Putamen (tissue), 1 donor: ENCODE measurements at places on chromosomes 6 and 20.

DNA sequence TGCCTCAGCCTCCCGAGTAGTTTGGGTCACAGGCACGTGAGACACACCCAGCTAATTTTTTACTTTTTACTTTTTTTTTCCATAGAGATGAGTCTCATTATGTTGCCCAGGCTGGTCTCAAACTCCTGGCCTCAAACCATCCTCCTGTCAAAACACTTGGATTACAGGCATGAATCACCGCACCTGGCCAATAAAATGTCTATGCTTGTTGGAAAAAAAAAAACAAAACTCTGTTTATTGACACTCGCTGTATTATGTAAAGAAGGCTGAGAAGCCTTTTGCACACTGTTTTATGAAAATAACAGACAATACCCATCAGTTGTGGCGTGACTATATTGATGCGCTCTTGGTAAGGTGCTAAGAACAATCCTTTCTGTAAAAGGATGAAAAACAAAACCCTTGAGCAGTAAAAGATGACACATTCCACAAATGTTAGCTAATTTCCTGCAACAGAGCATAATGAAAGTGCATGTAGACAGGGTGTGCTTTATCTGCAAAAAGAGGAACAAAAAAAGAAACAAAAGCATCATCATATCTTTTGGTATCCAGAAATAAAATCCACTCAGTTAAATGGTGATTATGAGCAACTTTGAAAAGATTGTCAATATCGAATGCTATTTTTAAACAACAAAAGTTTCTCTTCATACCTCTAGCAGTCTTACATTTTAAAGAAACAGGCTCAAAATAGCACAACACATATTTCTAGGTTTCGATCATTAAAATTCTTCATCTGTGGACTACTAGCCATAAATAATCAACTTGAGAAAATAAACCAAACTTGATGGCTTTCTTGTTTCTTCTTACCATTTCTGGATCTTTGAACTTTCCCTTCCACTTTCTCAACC lies 108.3 kb upstream of the PHACTR1 start:
- no peak for DNase-seq

DNA sequence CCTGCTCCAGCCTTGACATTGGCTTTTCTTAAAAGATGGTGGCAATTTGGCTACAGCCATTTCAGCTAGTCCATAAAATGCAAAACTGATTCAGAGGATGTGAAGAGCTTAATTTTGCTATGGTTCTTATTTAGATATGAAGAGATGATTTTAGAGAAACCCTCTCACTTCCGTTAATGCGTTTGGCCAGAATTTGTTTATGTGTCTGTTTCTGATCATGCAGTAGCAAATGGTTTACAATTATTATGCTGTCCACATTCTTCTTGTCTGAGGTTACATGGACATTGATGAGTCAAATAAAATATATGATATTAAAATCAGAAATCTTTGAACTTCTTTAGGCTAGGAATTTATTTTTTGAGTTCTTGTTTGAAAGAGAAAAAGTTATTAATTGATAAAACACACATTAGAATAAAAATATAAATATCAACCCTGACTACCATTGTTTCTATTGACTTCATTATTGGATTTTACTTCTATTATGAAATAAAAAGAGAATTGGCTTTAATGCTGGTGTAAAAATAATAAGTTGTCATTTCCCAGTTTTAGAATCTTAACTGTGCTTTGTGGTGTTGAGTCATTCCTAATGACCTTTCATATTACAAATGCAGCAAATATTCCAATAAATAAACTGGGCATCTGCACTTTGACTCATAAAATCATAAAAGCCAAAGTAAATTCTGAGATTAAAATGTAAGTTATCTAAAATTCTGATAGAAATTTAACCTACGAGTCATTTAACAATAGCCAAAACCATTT lies 1286.0 kb upstream of the GJE1 start:
- no peak for DNase-seq

DNA sequence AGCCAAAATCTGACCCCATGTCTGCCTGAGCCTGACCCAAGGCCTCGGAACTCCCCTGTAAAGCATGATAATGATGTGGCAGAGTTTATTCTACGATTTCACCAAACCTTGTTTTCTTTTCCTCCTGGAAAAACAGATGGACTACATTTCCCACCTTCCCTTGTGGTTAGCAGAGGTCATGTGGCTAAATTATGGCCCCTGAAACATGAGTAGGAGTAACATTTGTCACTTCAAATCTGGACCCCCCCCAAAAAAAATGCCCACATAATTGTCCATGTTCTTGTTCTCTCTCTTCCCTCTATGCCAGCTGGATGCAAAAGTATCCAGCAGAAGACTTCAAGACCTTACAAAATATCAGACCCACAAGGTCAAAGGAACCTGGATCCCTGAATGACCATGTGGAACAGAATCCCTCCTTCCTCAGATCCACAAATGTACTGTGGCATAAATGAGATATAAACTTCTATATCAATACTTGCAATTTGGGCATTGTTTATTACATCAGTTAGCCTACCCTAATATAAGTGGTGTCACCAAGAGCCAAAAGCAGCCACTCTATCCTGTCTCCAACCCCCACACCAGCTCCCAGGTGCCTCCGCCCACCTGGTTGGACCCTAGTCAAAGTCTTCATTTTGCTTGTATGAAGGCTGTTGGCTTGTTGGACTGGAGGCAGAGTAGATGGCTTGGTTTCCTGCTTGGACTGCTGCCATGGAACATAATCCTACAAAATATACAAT lies 1.4 kb downstream of the C20orf96 start:
- DNase-seq = no peak

DNA sequence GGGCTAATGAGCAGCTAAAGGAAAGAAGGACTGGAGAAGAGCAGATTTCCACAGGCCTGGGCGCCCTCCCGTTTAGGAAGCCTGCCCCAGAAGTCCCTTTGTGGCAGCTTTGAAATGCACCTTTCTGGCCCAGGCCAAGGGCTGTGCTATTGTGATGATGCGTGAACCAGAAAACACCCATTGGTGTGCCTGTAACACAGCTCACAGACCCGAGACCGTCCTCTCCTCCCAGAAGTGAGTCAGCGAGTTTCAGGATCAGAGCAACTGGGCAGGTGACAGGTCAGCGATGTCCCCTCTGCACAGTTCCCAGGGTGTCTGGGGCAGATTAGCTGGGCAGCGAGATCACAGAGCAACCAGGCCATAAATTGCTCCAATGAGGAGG lies 71.9 kb upstream of the SULF2 start:
- no peak for DNase-seq

- DNase-seq = no peak
These were observed 879.7 kb downstream of the QKI start for GRCh38 chr6:164294047-164294784.

DNA sequence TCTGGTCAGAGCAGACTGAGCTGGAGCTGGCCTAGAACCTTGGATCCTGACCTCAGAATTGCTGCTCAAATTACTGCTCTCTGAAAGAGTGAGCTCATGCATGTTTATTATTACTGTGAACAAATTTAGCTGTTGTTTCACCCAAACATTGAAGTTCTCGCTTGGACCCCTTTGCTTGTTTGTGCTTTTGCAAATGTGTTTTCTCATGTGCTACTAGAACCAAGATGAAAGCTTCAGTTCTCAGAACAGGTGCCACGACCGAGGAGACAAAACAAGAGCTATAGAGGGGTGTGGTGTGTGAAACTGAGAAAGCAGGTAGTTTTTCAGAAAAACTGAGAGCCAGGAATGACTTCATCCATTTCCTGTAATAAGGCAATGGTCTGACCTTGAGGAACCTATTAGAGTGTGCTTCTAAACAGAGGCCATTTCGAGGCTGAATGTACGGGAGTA lies 50.0 kb upstream of the ESR1 start:
- DNase-seq = no peak

GRCh38 chr6:116159782-116160524 lies 34.0 kb upstream of the COL10A1 start:
- no peak for DNase-seq

DNA sequence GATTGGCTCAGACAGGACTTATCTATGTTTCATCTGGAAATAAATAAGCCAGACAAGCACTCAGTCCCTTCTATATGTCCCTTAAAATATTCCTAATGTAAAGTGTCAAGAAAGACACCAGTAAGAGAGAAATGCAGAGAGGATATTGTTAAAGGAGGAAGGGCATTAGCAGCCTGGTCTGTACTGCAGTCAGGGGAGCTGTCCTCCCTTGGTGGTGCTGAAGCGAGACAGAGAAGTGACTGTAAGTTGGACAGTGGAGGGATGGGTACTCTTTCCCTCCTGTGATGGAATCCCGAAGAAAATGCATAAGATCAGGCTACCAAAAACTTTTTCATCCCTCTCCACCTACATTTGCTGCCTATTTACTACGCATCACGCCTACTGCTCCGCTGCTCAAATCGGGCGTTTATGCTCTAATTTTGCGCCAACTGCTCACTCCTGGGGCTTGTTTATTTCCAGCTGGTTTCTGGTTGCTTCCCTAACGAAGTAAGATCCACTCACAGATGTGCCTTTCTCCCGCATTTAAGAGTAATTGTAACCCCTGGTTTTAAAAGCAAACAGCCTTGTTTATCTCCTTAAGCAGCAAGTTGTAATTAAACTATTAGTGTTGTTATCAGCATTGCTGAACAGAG lies 35.2 kb downstream of the PHACTR1 start:
- DNase-seq = no peak

GRCh38 chr20:44089987-44090674 lies 96.9 kb downstream of the JPH2 start:
- no peak for DNase-seq

GRCh38 chr6:124881898-124882578 lies 80.2 kb upstream of the RNF217 start:
- no peak for DNase-seq

DNA sequence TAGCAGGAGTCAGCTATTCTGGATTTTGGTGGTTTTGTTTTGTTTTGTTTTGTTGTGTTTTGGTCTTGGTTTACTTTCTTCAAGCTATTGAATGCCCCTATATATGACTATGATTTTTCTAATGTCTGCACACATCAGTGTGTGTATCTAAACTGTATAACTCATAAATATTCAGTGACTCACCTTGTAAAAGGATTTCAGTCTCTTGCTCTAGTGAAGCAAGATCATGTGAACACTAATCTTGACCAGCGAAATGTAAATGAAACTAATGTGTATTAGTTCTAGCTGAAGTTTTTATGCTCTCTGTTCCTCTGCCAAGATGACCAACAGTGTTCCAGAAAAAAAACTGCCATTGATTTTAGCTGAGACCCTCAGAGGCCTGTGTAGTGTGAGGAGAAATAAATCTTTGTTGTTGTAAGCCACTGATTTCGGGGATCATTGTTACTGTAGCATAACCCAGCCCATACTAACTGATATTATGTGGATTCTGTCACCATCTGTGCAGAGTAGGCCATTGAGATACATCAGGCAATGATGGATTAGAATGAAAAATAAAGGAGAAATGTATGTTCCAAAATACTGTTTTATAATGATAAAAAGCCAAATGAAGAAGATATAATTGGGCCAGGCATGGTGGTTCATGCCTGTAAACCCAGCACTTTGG lies 11.5 kb upstream of the BTBD9 start:
- no peak for DNase-seq

GRCh38 chr6:169038691-169039090 lies 215.0 kb downstream of the THBS2 start:
- DNase-seq = no peak

DNA sequence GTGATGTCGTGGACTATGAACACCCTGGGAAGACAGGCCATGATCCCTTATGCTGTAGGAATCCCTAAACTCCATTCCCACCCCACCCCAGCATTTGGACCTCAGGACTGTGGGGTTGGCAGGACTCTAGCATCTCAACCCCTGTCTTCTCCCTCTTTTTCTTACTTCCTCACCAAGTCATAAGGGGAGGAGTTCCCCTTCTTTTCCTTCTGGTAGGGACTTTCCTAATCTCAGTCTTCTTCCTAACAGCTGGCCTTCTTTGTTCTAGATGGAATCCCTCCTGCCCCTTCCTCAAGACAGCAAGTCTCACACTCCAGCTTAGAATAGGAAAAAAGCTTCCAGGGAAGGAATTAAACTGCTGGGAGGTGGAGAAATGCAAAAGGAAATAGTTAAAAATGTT lies 2.3 kb upstream of the SIRPB2 start:
- no peak for DNase-seq

DNA sequence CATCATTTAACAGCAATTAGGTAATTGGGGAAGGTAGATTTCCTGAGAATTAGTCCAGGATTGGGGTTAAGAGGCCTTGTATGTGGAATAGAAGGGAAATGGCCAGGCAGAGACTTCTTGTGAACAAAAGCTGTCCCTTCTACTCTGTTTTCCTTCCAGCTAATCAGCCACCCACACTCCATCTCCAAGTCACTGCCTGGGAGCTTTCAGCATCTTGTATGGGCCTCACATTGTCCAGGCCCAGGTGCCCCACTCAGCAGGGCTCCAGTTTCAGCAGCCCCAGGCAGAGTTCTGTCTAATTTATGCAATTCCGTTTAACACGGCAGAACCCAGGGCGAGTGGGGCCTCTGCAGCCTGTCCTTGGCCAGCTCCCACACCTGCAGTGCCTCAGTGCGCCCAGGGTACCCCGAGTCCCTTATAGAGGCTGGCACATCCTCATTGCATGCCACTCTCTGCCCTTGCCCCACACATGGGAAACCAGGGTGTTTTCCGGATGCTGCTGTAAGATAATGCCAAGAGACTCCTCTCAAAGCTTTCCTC lies 113.0 kb downstream of the EDN3 start:
- DNase-seq = no peak
